BJ (cell line): ENCODE measurements at places on chromosomes 4 and X. TPM values are rescaled to one million over a fixed set of nuclear protein-coding genes. Genes with fewer than 3 reads are reported as not detected.

GRCh38 chr4:117093571-117093970, 8.2 kb upstream of the TRAM1L1 start:
- DNase-seq = no peak

DNA sequence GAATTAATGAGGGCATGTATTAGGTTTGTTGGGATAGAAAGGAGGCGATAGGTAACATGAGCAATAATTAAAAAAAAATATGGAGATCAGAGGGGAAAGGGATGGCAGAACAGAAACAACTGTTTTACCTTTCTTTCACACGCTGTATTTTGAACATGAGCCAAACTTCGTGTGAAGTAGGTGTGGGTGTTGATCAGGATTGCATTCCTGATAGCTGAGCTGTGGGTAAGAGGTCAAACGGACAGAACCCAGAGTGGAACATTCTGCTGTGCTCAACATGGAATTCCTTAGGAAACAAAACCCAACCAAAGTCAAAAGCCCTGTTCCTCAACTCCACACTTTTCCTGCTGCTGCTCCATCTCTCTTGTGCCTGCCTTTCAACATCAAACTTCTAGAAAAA, 162.5 kb upstream of the CASK start:
- no peak for DNase-seq

DNA sequence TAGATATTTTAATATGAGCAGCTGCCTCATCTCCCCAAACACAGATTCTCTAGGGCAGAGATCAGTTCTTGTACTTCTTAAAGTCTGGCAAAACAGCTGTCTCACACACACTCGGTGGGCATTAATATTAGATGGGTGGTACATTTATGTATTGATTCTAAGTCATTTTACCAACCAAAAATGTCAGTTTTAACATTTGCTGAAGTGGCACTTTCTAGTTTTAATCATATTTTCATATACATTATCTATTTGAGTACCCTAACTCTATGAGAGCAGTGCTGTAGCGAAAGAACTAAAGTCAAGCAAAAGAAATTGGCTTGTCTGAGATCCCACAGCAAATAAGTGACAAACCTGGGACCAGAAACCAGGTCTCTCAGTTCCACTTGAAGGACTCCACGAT, 134.5 kb upstream of the SPRY1 start:
- no peak for DNase-seq

DNA sequence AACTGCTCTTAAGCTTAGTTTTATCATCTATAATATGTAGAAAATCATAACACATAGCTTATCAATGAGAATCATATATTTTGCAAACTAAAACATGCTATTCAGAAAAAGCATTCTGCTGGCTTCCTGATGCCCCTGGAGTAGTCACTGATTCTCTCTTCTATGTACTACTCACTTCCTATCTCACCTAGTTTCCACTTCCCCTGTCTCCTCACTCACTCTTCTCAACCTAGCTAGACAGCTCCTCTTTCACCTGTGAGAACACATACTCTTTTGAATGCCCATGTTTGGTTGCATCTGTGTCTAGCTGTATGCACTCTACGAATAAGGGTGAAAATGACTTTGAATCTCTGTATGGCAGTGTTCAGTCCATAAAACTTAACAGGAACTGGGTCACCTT, 9.3 kb downstream of the TMEM144 start:
- no peak for DNase-seq

DNA sequence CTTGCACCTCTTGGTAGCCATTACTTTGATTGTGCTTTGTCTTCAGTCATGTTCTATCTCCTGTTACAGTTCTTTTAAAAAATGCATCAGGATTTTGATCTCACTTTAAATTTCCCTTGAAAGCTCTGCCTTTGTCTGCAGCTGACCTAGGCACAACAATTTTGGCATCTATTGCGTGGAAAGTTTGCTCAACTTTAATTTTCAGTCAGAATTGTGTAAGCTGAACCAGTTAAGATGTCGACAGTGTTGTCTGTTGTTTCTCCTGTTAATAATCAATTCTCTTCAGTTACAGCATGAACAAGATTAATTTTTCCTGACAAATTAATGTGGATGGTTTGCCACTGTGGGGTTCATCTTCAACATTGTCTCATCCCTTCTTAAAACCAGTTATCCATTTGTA, 34.9 kb downstream of the TIGD2 start:
- DNase-seq = no peak

GRCh38 chr4:56317749-56318148, 69.5 kb downstream of the AASDH start:
- DNase-seq = no peak

DNA sequence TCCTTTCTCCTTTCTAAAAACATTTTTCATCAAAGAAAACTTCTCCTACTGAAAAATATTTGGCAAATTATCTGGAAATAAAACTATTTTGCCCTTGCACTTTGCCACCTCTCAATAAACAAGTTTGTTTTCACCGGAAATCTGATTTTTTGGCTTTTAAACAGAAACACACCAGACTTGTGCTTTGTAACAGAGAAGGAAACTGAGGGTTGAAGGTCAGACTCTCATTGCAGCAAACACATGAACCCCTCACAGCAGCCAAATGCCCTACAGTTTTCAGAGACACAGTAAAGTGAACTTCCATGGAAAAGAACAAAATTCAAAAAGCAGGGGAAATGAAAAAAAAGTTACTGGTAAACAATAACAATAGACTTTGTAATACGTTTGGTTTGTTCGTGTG, 95.6 kb upstream of the WDR17 start:
- no peak for DNase-seq

- DNase-seq = no peak
These were observed 868 bp downstream of the PLS3 start for GRCh38 chrX:115561605-115562479.

DNA sequence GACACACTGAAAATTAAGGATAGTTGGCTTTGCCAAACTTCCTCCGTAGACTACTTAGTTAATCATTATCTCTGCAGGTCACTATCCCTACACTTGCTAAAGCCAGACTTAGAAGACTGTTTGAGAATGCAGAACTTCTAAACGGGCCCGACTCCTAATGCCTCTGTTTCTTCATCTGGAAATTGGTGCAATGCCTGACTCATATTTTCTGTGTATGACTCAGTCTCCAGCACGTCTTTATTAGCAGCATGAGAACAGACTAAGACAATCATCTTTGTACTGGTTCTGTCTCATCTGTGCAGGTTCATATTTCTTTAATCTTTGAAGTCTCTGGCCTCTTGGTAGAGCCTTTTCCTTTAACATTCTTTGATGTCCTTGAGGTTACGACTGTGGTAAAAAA, 411.9 kb upstream of the ACTRT1 start:
- no peak for DNase-seq

DNA sequence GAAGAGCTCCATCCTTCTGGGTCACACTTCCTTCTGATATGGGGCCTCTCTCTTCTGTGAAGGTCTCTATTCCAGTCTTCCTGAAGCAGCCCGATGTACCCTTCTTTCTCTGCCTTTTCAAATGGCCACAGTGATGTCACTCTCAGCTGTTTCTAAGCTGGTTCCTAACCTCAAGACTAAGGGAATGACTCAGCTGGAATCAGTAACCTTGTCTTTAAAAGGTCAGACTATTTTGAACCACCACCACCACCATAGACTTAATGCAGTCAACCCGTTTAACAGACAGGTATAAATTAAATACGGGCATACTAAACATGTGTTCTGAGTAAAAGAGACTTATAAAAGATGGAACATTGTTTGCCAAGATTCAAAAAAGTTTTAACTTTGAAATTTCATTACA, 121.0 kb downstream of the PPA2 start:
- DNase-seq = no peak

DNA sequence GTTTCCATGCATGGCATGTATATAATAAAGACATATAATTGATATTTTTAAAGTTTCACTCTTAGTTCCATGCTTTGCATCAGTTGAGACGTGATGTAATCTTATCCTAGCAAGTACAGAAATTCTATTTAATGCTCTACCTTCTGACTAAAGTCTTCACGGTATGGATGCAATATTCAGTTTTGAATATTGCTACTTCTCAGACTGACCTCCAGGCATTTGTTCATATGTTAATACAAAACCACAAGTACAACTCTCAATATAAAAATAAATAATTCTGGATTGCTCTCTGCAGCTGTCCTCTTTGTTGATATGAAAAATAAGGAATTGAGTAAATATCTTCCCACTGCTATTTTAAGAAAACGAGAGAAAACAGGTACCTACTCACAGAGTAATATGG, 309.8 kb upstream of the HAND2 start:
- DNase-seq = no peak

GRCh38 chr4:145909773-145910172, 28.9 kb downstream of the ZNF827 start:
- no peak for DNase-seq

DNA sequence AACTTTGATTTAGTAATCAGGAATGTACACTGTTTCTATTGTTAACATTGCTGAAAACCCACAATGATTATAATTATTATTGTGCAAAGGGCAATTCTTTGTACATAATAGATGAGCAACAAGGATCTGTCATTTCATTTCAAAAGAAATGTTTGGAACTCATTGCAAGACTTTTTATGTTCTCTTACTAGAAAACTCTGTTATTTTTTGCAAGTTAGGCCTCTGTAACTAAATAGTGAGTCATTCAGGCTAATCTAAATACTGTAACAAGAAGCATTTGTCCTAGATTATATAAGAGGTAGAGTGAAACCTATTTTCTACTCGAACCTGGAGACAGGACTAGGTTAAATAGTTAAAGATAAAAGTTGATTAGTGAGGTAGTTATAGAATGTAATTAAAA, 93.2 kb upstream of the FAM47B start:
- peak; percentile 14 for DNase-seq

DNA sequence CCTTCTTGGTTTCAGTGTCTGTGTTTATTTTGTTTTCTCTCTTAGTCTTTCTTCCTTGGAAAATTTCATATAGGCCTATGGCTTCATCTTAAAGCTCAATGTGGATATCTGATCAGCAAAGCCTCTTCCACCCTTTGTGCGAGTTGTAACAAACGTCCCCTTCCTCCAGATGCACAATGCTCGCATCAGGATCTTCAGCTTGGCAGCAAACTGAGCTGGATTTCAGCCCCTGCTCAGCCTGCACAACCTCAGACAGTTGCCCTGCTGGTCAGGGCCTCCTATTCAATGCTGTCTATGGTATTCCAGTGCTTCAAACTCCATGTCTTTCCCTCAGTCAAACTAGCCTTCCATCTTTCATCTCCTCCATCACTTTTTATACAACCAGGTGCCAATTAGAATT, 309.4 kb downstream of the ARHGAP24 start:
- DNase-seq = no peak

GRCh38 chr4:185583813-185584212, 48.5 kb upstream of the PDLIM3 start:
- no peak for DNase-seq

- DNase-seq = no peak
These were observed 930.5 kb downstream of the ADGRL3 start for GRCh38 chr4:62130637-62131036.

DNA sequence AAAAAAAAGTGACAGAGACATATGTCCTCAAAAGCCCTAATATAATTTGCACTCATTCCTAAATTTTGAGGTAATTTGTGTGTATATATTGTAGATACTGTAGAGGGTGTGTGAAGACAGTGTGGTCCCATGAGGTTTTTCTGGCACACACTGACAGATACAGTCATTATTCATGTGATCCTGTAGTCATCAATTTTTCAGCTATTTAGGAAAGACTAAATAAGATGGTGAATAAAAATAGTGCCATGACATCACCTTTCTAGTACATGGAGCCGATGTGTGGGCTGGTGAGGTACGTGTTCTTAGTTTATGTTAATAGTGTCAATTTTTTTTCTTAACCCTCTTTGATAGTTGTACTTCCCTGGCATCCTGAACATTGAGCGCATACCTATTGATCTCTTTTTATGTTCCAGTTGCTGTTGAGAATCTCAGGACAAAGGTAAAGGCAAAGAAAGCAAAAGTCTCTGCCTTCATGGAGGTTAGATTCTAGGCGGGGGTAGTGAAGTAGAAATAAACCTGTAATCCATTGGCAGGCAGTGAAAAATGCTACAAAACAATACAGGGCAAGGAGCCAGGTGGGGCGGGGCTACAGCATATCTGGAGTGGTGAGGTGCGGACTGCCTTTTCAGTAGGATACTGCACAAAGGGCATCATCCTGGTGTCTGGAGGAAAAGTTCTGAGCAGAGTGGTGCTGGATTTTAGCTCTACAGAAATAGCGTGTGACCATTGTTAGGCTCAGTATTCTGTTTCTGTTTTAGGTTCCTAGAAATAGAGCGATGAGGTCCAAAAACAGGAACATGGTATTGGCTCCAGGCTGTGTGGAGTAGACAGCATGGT, 93.8 kb downstream of the ARHGAP10 start:
- no peak for DNase-seq

DNA sequence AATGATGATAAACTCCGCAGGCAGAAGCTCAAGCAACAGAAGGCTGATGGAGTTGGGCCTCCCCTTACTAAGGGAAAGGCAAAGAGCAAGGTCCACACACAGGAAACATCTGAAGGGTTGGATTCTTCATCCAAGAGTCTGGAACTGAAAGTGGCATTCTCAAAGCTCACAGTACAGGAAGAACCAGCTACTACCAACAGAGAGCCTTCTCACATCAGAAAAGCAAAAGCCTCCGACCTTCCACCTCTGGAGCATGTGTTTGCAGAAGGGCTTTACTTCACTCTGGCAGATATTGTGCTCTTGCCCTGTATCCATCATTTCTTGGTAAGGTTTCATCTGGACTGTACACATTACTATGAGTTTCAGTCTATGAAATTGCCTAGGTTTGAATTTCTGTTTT, 10.6 kb downstream of the GSTCD start:
- DNase-seq = no peak

DNA sequence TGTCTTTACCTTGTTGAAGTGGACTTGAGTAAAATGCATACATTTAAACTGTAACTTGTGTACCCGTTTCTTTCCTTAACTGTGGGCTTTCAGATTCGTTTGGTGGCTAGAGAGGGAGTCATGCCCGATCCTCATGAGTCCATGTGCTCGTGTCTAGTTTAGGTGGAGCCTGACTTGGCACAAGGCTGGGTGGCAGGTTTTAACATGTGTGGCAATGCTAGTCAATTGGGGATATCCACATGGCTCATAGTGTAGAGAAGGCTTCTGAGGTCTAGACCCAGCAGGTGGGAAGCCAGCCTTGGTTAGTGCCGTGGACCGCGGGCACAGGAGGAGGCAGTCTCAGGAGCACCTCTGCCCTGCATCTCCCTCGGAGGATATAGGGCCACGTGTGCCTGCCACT, 48.5 kb upstream of the CLCN4 start:
- no peak for DNase-seq

GRCh38 chrX:22041907-22042530, 9.9 kb downstream of the PHEX start:
- no peak for DNase-seq

Gene PASD1
- polyA plus RNA-seq = not detected in 2 replicates

Gene RNF150
- polyA plus RNA-seq = 39.4 and 47.7 TPM in 2 replicates

Gene ATP6AP2
- polyA plus RNA-seq = 297 and 390 TPM in 2 replicates

Gene CTAG1B
- not detected in 2 replicates for polyA plus RNA-seq

Gene CCDC110
- not detected in 2 replicates for polyA plus RNA-seq

Gene SLC38A5
- polyA plus RNA-seq = 3.5 and 5.3 TPM in 2 replicates

Gene TEX13B
- polyA plus RNA-seq = not detected in 2 replicates

Gene LNX1
- polyA plus RNA-seq = 0.09 and 0.29 TPM in 2 replicates

Gene CRMP1
- 0.02 and 0.09 TPM in 2 replicates for polyA plus RNA-seq

Gene FATE1
- not detected in 2 replicates for polyA plus RNA-seq

Gene NUP54
- polyA plus RNA-seq = 19.4 and 38.9 TPM in 2 replicates
